ENCODE measurements at places on chromosomes 11 and 22. TPM values are rescaled to one million over a fixed set of nuclear protein-coding genes. Genes with fewer than 3 reads are reported as not detected.
A peak's percentile ranks its signal among the peaks of the same experiment; 100 is the strongest.

Gene SLC22A25
- not detected for total RNA-seq

Gene SNX32
- total RNA-seq: 0.37 TPM

Gene CCND1
- 23.0 TPM for total RNA-seq

Gene OR52I2
- total RNA-seq: not detected

Gene OR2AT4
- total RNA-seq: not detected

Gene GAL3ST3
- not detected for total RNA-seq

Gene CNTN5
- 0.13 TPM for total RNA-seq

Gene FAM168A
- 25.3 TPM for total RNA-seq

DNA sequence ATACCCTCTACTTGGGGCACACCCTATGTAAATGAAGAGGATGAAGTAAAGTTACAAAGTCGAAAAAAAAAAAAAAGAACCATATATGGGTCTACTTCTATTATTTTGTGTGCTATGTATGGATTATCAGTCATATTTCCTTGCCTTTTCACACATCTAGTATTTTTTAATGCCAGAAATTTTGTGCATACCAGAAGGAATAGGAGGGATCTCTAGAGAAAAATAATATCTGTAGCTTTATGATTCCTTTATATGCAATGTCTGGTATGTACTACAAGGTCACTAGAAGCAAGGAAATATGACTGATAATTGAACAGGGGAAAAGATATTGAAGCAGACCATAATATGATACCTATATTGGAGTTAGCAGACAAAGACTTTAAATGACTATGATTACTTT lies 713.4 kb downstream of the OPCML start:
- no peaks in the 10 kb centered on the region for H3K4me1 ChIP-seq
- no peaks in the 10 kb centered on the region for H3K36me3 ChIP-seq
- no peak for DNase-seq
- H3K27ac ChIP-seq: no peak overlapping the region
- H3K4me3 ChIP-seq: no peak overlapping the region
- no peaks in the 10 kb centered on the region for H3K27me3 ChIP-seq

- no peaks in the 10 kb centered on the region for H3K4me1 ChIP-seq
- no peaks in the 10 kb centered on the region for H3K36me3 ChIP-seq
- DNase-seq: no peak
Observed at GRCh38 chr11:80779905-80780605, 1339.2 kb upstream of the TENM4 start.

- no peaks in the 10 kb centered on the region for H3K27me3 ChIP-seq
- no peak for DNase-seq
- H3K36me3 ChIP-seq: no peaks in the 10 kb centered on the region
- no peak overlapping the region for H3K4me3 ChIP-seq
Observed at GRCh38 chr22:27412866-27413445, 388.6 kb downstream of the MN1 start.

- peaks cover 26% of the 10 kb centered on the region for H3K4me1 ChIP-seq
- peaks cover 26% of the 10 kb centered on the region for H3K36me3 ChIP-seq
- no peaks in the 10 kb centered on the region for H3K27me3 ChIP-seq
- H3K27ac ChIP-seq: peak within 1 kb of the TSS; percentile 94
Observed at GRCh38 chr22:41620589-41621098, at the start of gene DESI1. Gene DESI1 (minus strand): TSS chr22:41621043. CDS start chr22:41620839, 204 bp downstream.

GRCh38 chr11:27357250-27357649 lies 5.8 kb downstream of the CCDC34 start:
- no peaks in the 10 kb centered on the region for H3K36me3 ChIP-seq
- no peak overlapping the region for H3K27ac ChIP-seq
- H3K4me1 ChIP-seq: peaks cover 3% of the 10 kb centered on the region
- H3K4me3 ChIP-seq: no peak overlapping the region
- no peak for DNase-seq

DNA sequence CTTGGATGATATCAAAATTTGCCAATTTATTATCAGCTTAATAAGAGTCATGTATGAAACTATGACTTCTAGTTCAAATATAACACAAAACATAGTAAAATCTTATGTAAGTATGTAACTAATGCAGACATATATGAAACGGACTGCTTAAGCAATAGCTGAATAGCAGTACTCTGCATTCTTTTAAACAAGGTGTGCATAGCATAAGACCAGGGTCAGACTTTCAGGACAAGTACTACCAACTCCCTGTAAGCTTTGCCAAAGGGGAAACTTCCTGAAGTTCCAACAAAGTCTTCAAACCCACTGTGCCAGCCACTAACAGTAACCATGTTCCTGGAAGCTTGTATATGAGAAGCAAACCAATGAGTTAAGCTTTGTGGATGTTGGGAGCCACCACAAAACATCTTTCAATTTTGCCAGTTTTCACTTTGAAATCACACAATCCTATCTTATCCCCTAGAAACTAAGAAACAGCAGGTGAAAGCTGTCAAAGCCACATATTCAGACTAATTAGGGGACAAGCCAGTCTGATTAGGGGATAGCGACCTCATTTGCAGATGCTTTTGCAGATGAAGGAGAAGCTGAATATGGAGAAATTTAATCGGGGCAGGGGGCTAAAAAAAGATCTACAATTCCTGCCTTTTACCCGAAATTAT lies 13.3 kb downstream of the RBFOX2 start:
- H3K36me3 ChIP-seq: no peaks in the 10 kb centered on the region
- no peak overlapping the region for H3K4me3 ChIP-seq
- peak overlapping the region; percentile 30 for H3K27ac ChIP-seq
- H3K4me1 ChIP-seq: peaks cover 36% of the 10 kb centered on the region
- H3K27me3 ChIP-seq: no peaks in the 10 kb centered on the region
- DNase-seq: no peak

- H3K4me1 ChIP-seq: no peaks in the 10 kb centered on the region
- H3K27me3 ChIP-seq: no peaks in the 10 kb centered on the region
- H3K27ac ChIP-seq: no peak within 1 kb of the TSS
Observed at GRCh38 chr22:50085211-50085972, at the start of gene MLC1. Gene MLC1 (minus strand): TSS chr22:50085426. CDS start chr22:50084902, 524 bp downstream.

DNA sequence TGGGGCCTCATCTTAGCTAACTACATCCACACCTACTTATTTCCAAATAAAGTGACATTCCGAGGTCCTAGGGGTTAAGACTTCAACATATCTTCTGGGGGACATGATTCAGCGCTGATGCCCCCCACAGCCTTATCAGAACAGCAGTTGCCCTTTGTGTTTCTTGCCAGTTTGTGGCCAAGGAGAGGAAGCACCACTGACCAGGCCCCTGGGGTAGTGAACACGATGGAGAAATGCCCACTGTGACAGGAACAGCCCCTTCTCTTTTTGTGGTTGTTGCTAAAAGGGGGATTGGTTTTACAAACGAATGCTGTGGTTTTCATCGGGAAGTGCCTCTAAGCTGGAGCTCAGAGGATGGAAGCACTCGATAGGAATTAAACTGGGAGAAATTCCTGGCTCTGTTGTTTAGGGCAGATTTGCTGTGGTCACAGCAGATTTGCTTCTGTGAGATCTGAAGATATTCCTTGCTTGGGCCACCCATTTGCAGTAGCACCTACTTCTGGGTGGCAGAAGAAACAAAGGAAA lies 88.8 kb downstream of the ABTB2 start:
- DNase-seq: no peak
- H3K36me3 ChIP-seq: no peaks in the 10 kb centered on the region
- H3K4me3 ChIP-seq: no peak overlapping the region
- no peaks in the 10 kb centered on the region for H3K27me3 ChIP-seq
- H3K27ac ChIP-seq: no peak overlapping the region

DNA sequence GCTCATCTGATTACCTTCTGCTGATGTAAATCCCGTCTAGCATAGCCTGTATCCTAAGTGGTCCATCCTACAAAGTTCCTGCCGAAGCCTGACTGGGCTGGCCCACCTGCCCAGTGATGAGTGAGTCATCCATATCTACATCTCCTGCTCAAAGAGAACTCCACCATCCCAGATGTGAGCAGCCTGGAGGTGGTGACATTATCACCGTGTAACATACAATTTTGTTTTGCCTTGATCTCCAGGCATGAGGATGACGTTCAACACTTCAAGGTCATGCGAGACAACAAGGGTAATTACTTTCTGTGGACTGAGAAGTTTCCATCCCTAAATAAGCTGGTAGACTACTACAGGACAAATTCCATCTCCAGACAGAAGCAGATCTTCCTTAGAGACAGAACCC lies 5.6 kb downstream of the TMA7B start:
- H3K27me3 ChIP-seq: no peaks in the 10 kb centered on the region
- H3K4me3 ChIP-seq: no peak overlapping the region
- no peaks in the 10 kb centered on the region for H3K36me3 ChIP-seq
- no peak overlapping the region for H3K27ac ChIP-seq
- no peak for DNase-seq

DNA sequence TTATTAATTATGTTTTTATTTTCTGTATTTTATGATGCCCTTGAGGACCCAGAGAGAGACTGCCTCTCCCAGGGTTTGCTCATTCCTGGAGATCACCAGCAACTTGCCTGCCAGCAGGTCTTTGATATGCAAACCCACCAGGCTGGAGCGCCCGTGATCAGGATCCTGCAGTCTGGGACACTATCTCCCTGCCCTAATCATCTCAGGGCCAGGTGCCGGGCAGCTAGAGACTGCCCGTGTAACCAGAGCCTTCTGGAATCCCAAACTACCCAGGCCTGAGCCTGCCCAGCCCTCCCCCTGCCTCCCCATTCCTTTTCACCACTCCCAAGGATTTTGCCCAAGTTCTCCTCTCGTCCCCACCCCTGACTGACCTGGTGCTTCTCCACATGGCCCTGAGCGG lies 52.2 kb upstream of the B3GAT1 start:
- H3K36me3 ChIP-seq: no peaks in the 10 kb centered on the region
- no peak overlapping the region for H3K27ac ChIP-seq
- H3K4me1 ChIP-seq: no peaks in the 10 kb centered on the region
- H3K4me3 ChIP-seq: no peak overlapping the region

GRCh38 chr11:102592634-102593581 lies 32.2 kb downstream of the MMP20 start:
- H3K27ac ChIP-seq: no peak overlapping the region
- no peak overlapping the region for H3K4me3 ChIP-seq
- no peaks in the 10 kb centered on the region for H3K36me3 ChIP-seq
- H3K4me1 ChIP-seq: no peaks in the 10 kb centered on the region
- no peak for DNase-seq
- H3K27me3 ChIP-seq: no peaks in the 10 kb centered on the region

DNA sequence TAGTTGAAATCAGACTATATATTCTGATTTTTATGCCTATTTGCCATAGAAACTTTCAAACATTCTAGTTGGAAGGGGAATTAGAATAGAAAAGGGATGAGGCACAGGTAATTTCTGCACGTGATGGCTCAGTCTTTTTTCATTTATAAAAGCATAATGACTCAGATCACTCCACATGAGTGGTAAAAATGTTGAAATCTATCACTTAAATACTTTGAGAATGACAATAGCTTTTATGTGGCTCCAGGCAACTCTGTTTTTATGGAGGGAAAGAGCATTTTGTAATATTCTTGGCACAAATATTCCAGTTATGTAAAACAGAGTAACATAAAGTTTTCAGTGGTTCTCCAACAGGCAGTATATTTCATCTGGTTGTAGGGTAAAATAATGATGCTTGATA lies 5.9 kb upstream of the MMP3 start:
- no peaks in the 10 kb centered on the region for H3K4me1 ChIP-seq
- H3K27ac ChIP-seq: no peak overlapping the region
- H3K4me3 ChIP-seq: no peak overlapping the region
- H3K36me3 ChIP-seq: no peaks in the 10 kb centered on the region
- no peak for DNase-seq

DNA sequence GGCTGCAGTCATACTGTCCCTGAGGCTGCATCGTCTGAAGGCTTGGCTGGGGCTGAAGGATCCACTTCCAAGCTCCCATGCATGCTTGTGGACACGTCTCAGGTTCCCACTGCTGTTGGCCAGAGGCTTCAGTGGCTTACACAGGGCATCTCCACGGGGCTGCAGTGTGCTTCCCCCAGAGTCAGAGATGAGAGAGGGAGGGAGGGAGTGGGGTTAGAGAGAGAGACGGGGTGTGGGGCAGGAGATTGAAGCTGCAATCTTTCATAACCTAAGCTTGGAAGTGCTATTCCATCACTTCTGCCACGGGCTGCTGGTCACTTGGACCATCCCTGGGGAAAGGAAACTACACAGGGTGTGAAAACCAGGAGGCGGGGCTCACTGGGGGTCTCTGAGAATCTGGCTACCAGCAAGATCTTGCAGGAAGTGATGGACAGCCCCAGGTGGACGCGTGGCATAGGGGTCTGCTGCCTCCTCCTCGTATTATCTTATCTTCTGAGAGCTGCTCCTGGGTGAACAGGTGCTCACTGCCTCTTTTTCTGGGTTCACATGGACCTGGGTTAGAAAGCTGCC lies 63.0 kb upstream of the MYEOV start:
- H3K36me3 ChIP-seq: no peaks in the 10 kb centered on the region
- H3K4me1 ChIP-seq: no peaks in the 10 kb centered on the region
- H3K27ac ChIP-seq: no peak overlapping the region

GRCh38 chr11:104328512-104328907 lies 164.6 kb upstream of the PDGFD start:
- H3K4me1 ChIP-seq: no peaks in the 10 kb centered on the region
- no peaks in the 10 kb centered on the region for H3K27me3 ChIP-seq
- H3K27ac ChIP-seq: no peak overlapping the region

DNA sequence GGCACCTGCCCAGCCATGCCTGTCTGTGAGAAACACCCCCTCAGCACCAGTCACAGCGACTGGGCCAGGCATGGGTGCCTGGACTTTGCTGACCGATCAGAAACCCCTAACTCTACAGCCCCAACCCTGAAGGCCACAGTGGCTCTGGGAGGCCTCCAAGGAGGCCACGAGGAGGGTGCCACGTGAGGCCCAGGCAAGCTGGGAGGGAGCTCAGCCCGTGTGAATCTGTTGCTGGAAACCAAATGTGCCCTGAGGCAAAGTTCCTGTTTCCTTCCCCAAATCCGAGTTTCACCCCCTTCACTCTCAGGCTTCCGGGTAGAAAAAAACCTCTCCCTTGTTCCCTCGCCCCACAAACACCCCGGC lies 1.3 kb downstream of the UNC93B1 start:
- H3K4me1 ChIP-seq: peaks cover 16% of the 10 kb centered on the region
- no peaks in the 10 kb centered on the region for H3K36me3 ChIP-seq
- no peaks in the 10 kb centered on the region for H3K27me3 ChIP-seq
- peak overlapping the region; percentile 71 for H3K4me3 ChIP-seq
- DNase-seq: no peak
- peak overlapping the region; percentile 84 for H3K27ac ChIP-seq

- no peak for DNase-seq
- H3K36me3 ChIP-seq: peaks cover 27% of the 10 kb centered on the region
- H3K27me3 ChIP-seq: no peaks in the 10 kb centered on the region
Observed at GRCh38 chr11:121561240-121561639, 108.5 kb upstream of the SORL1-AS1 start.

- no peak overlapping the region for H3K27ac ChIP-seq
- H3K36me3 ChIP-seq: no peaks in the 10 kb centered on the region
- H3K27me3 ChIP-seq: no peaks in the 10 kb centered on the region
- peaks cover 47% of the 10 kb centered on the region for H3K4me1 ChIP-seq
Observed at GRCh38 chr11:8800520-8801110, 110.4 kb upstream of the AKIP1 start.

GRCh38 chr11:69304686-69305085 lies 10.7 kb downstream of the MYEOV start:
- H3K4me3 ChIP-seq: no peak overlapping the region
- H3K27ac ChIP-seq: no peak overlapping the region
- H3K36me3 ChIP-seq: no peaks in the 10 kb centered on the region
- no peak for DNase-seq
- no peaks in the 10 kb centered on the region for H3K27me3 ChIP-seq

- DNase-seq: no peak
- H3K4me1 ChIP-seq: peaks cover 16% of the 10 kb centered on the region
- peaks cover 24% of the 10 kb centered on the region for H3K36me3 ChIP-seq
- H3K4me3 ChIP-seq: no peak overlapping the region
- H3K27me3 ChIP-seq: no peaks in the 10 kb centered on the region
- no peak overlapping the region for H3K27ac ChIP-seq
Observed at GRCh38 chr11:27497284-27497866, 9.2 kb downstream of the LIN7C start.

Data from upper lobe of left lung (tissue), 6 donors.